ENCODE measurements at places on chromosomes 7 and 10. TPM values are rescaled to one million over a fixed set of nuclear protein-coding genes. Genes with fewer than 3 reads are reported as not detected.

MAP3K8 gene
- 4.5 TPM for total RNA-seq

TRIM74 gene
- not detected for total RNA-seq

GIMAP1 gene
- total RNA-seq: under 0.01 TPM

WNT16 gene
- total RNA-seq: 0.87 TPM

OGDHL gene
- total RNA-seq: 0.37 TPM

EPHB6 gene
- 5.0 TPM for total RNA-seq

CLRN3 gene
- not detected for total RNA-seq

CADPS2 gene
- total RNA-seq: 21.6 TPM

ZNF503 gene
- 5.8 TPM for total RNA-seq

PRKAG2 gene
- 6.4 TPM for total RNA-seq

RGS10 gene
- 67.0 TPM for total RNA-seq

NPFFR1 gene
- total RNA-seq: not detected

COL26A1 gene
- not detected for total RNA-seq
